ENCODE measurements at places on chromosomes 12 and 14.

GRCh38 chr14:23147676-23148075 is 28.6 kb upstream of the CEBPE start:
- DNase-seq, result no peak

DNA sequence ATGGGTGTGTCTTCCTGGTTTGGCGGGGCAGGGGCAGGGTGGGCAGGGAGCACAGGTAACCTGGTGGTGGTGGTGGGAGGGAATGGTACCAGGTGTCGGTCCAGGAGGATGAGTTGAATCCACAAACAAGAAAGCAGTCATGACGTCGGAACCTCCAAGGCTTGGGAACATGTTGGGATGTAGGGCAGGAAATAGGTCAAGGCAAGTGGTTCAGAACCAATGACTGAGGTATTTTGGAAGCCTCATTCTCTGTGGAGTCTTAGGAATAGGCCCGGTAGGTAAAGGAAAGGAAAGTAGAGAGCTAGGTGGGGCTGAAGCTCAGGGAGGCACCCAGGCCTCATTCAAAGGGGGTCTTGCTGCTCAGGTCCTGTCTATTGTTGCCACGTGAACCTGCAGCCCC is 39.1 kb upstream of the TMED10 start:
- DNase-seq, result no peak

DNA sequence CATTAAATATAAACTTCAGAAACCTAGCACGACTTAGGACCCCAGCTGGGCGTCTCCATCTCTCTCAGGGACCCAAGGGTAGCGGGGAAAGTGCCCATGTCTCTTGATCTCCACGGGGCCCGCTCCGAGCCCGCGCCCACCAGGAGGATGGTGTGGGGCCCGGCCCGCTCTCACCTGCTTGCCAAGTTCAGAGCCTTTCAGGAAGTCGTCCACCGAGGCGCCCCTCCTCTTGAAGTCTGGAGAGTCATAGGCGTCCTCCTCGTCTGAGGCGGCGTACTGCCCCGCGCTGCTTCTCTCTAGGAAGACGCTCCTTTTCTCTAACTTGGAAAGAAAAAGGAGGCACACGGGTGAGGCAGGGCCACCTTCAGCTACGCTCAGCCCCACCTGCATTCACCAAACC is 96.9 kb downstream of the PIWIL1 start:
- DNase-seq, result no peak

DNA sequence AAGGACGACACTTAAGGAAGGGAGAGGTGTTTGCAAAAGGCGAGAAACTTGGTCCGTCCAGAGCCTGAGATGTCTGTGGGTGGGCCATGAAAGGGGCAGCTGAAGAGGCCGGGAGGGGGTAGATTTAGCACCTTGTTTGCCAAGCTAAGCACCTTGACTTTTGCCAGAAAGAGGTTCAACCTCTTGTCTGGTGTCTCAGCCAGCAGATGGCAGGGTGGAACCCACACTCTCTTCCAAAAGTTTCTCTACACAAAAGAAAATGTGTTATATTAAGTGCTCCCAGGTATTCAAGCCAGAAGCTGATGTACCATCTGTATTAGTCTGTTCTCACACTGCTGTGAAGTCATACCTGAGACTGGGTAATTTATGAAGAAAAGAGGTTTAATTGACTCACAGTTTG is 69.9 kb downstream of the SUDS3 start:
- DNase-seq, result no peak

DNA sequence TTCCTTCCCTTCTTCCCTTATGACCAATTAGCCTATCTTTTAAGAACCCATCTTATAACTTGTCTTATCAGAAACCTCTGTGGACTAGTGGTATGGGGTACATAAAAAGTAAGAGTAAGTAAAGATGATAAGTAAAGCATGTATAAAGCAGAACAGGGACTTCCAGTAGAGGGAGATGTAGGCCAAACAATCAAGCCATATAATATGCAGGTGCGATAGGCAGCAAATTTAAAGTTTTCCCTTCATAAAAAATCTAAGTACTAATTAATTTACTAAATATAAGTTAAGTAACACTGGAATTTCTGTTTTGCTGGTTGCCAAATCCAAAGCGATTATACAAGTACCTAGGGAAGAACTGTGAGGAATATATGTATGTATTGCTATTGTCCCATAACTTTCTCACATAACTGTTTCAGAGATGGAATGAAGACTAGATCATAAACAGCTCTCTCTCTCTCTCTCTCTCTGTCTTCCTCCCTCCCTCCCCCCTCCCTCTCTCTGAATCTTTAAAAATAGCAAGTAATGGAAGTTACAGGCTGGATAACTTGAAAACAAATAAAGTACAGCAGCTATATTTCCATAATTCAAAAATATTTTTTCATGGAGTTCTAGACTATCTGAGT is 25.7 kb downstream of the METTL25 start:
- no peak for DNase-seq

All from naive B cell (primary cell).